Activated CD4-positive, alpha-beta T cell treated with anti-CD3 and anti-CD28 coated beads for 24 hours (primary cell): ENCODE measurements at places on chromosomes 7 and 10.

- DNase-seq, result no peak
Measured at GRCh38 chr10:88066319-88066718, 202.9 kb downstream of the PTEN start.

- no peak for DNase-seq
Measured at GRCh38 chr7:157670490-157671357, 333.9 kb downstream of the DNAJB6 start.

- DNase-seq, result no peak
Measured at GRCh38 chr7:18133921-18134320, 106.3 kb upstream of the PRPS1L1 start.

DNA sequence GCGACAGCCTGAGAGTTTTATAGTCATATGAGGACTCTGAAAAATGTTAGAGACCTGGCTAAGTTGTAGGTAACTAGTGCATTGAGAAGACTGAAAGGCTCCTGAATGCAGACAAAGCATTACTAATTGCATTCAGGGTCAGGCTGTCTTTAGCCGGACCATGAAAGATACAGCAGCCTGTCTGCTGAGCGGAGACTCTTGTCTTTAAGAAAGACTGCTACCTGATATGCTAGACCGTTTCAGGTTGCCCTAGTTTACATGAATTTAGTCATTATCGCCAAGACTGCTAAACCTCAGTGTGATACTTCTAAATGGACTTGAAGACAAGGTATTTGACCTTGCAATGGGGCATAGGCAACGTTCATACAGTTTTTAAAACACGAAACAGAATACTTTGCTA is 81.2 kb downstream of the BMPR1A start:
- no peak for DNase-seq

DNA sequence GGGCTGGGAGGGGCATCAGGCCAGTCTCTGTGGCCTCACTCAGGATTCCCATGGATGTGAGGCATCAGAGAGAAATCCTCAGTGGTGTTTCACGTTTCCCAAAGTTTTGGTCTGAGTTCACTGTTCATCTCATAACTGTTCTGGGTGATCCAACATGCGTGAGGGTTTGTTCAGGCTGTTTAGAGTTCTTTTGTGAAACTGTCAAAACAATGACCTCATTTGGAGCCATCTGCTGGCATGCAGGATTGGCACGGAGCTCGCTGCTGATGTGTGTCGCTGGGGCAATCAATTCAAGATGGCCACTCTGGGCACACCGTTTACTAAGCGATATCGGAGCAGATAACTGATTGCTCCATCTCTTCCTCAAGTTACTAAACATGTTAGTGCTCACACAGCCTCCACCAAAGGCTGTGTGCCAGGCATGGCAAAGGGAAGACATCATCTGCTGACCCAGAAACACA is 365.6 kb downstream of the WDR11 start:
- no peak for DNase-seq

GRCh38 chr7:132869166-132869861 is 212.6 kb downstream of the CHCHD3 start:
- no peak for DNase-seq

GRCh38 chr7:131104596-131105293 is 222.9 kb upstream of the MKLN1 start:
- no peak for DNase-seq

DNA sequence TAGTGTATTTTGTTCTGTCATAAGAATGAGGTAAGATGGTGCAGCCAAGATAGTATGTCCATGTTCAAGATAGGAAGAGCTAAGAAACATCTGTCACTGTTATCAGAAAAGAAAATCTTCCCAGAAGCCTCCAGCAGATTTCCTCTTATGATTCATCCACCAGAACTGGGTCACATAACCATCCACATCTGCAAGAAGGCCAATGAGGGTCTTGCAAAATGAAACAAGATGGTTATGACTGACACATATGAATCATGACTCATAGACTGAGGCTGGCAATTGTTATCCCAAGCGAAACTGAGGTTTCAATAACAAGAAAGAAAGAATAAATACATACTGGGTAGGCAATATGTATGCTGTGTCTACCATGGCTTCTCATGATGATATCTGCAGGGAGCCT is 30.3 kb downstream of the CCNJ start:
- no peak for DNase-seq

DNA sequence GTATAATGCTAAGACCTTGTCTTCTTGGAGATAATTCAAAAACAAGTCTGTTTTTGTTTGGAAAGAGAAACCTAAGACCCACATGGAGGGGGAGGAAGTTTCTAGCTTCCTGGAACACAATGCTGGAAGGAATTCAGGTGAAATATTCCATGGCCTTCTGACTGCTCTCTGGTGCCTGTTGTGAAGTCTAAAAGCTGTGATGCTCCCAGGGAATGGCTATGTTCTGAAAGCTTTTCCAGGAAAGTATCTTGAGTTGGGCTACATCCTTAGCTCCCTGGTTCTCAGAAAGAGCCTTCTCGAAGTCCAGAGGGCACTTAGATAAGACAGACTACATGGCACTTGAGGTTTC is 12.5 kb upstream of the PFKP start:
- no peak for DNase-seq

DNA sequence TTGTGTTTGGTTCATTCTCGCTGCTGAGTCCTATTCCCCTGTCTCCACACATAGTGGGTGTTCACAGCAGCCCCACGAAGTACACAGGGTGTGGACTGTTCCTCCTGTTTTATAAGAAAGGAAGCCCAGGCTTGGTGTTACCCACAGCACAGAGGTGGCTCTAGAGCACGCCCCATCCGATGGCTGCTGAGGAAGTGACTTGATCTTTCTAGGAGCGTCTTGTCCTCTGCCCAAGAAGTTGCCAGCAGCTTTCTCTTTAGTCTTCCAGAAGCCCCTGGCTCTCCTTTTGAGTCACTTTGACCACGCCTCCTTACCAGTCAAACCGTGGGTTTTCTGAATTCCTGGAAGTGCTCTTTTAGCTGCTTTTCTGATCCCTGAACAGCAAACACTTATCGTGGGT is 94.0 kb downstream of the GRK5 start:
- peak; percentile 50 for DNase-seq

DNA sequence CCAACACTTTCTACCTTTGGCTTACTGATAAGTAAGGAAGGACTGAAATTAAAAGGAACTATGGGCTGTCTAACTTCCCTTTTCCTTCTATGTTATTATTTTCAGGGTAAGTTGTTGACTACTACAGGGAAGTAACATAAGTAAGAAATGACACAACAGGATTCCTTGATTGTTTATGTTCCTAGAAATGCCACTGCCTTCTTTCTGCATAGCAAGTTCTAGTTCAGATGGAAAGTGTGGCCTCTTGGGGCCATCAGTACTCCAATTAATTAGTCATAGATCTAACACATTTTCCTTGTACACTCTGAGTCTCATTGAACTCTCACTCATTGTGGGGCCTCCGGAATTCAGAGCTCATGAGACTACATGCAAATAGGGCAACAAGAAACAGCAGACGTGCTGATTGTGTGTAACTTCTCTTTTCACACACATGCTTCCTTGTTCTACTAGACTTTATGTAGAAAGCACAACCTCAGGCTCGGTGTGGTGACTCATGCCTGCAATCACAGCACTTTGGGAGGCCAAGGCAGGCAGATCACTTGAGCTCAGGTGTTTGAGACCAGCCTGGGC is 35.3 kb upstream of the HIBADH start:
- DNase-seq, result no peak

DNA sequence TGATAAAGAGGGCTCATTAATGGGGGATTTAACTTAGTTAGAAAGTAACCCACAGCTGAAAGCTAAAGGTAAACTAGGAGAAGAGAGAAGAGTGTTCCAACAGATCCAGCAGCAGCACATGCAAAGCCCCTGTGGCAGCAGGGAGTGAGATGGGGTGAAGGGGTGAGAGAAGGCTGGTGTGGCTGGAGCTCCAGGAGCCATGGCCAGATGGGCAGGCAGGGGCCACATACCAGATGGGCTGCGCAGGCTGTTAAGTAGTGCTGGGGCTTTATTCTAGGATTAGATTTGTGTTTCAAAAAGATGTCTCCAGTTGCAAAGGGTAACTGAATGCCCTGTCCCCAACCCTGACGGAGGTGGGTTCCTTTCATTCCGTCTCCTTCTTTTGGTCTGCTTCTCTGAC is 33.2 kb downstream of the HIF1AN start:
- no peak for DNase-seq

DNA sequence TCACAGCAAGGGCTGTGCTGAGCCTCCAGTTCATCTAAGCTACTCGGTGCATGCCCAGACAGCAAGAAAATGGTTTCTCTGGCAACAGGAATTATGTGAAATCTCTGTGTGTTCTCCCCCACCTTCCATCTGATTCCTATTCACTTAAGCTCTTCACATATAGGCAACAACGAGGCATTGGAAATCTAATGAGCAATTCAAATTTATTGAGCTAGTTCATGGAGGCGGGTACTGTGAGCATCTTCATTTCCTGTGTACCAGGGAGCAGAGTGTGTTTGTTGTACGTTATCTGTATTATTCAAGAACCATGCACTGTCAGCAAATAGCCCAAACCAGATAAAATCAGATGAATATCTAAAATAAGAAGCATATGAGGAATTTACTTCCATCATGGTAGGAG is 739.1 kb downstream of the MAGI2 start:
- DNase-seq, result no peak

GRCh38 chr10:6013413-6014192 is 36.3 kb upstream of the IL15RA start:
- DNase-seq, result no peak

- no peak for DNase-seq
Measured at GRCh38 chr10:850093-850492, 81.4 kb downstream of the LARP4B start.

DNA sequence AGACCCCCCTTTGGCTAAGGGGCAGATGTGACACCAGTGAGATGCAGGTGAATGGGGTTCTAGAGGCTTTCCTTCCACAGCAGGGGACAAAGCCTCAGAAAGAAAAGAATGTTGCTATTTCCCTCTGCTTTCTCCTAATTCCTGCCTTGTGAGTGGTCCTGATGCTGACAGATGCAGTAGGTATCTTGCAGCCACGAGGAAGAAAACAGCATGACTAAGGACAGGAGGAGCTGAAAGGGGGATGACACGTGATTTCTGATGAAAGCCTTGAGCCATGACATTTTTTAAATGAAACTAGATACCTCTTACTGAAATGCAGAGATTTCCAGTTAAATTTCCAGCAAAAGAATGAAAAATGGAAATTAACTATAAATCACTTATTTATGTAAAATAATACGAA is 92.4 kb downstream of the C1GALT1 start:
- no peak for DNase-seq

- DNase-seq, result no peak
Measured at GRCh38 chr7:154581251-154581890, 421.6 kb downstream of the PAXIP1 start.

DNA sequence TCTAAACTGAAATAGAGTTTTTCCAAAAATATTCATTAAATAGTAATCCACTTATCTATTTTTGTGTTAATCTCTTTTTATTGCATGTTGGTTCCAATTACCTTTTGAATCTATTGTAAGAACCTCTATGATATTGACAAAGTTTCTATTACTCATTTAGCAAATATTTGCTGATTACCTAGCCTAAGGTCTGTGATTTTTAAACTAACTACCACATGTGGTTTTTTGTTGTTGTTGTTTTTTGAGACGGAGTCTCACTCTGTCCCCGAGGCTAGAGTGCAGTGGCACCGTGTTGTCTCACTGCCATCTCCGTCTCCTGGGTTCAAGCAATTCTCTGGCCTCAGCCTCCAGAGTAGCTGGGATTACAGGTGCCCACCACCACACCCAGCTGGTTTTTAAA is 2.0 kb upstream of the ASB13 start:
- no peak for DNase-seq

DNA sequence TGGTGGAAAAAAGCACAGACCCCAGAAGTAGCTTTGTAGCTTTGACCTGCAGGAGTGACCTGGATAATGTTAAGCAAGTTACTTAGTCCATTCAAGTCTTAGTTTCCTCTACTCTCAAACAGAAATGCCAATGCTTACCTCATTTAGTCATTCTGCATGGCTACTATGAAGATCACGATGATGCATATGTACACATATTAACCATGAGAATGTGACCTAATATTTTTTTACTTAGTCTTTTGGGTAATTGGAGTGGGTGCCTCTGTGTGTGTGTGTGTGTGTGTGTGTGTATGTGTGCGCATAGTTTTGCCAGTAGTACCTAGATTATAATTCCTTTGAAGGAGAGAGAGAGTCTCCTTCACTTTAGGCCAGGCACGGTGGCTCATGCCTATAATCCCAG is 95.8 kb downstream of the NRP1 start:
- no peak for DNase-seq

DNA sequence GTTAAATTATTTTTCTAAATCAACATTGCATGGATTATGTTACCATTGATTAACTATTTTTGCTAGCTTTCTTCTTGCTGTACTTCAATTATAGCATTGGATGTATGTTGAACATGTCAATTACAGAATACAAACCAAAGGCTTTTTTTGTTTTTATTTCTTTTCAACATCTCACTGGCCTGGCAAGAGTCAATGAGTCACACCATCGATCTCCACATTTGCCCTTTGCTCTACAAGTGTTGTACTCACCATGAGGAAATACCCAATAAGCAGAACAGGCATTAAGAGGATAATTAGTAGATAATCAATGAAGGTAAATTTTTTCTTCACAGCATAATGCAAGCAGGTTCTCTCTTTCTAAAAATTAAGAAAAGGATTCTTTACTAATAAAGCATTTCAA is 23.3 kb downstream of the ANKRD22 start:
- DNase-seq, result no peak

GRCh38 chr7:105693576-105693975 is 112.3 kb upstream of the EFCAB10 start:
- no peak for DNase-seq

GRCh38 chr10:127033216-127034033 is 128.2 kb downstream of the DOCK1 start:
- no peak for DNase-seq

DNA sequence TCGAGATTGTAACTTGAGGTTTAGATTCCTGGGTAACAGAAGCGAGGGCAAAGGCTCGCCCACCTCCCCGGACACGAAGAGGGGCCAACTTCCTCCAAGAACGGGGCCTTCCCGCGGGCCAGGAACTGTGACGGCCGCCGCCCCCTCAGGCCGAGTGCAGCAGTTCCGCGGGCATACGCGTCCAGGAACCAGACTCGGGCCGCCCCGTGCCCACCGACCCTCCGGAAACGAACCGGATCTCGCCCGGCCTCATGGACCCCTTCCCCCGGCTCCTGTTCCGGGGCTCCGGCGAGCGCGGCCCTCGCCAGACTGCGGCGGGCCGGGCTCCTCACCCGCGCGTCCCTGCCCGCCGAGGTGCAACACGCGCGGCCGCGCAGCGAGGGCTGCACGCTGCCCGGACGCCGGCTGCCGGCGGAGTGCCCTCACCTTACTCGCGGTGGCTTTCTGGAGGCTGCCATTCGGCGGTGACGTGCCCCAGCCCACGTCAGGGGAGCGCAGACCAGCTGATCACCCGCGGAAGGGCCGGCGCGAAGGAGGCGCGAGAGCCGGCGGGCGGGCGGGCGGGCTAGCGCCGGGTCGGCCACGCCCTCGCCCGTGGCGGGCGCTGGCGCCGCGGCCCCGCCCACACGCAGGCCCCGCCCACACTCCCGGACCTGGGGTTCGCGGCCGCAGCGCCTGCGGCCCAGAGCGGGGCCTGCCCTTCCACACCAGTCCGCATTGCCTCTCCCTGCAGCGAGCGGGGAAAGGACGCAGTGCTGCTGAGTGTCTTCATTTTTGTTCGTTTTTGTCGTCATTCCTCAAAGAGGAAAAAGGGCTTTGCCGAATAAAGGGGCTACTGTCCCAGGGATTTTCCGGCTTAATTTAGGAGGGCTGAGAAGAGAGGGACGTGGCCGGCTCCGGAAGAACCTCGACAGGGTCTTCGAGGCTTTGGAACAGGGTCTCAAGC is at the start of gene XPNPEP1:
Gene XPNPEP1, minus strand, starts transcription at position 536 of the 946 bp plus-strand sequence. Its CDS starts 78 bp downstream, at position 458.
- peak; percentile 61 for DNase-seq
